Smooth muscle cell of the umbilical artery (primary cell): ENCODE measurements at places on chromosomes 5 and 9. TPM values are rescaled to one million over a fixed set of nuclear protein-coding genes. Genes with fewer than 3 reads are reported as not detected.

Gene NME5
- 2.0 and 2.4 TPM in 2 replicates for total RNA-seq

Gene FST
- total RNA-seq, result 12.9 and 16.6 TPM in 2 replicates

Gene CD14
- 0.55 and 0.59 TPM in 2 replicates for total RNA-seq

Gene PPP3R2
- total RNA-seq, result not detected in 2 replicates

Gene SLC25A51
- total RNA-seq, result 88.5 and 93.8 TPM in 2 replicates

Gene CAMK2A
- total RNA-seq, result 1.6 and 3.3 TPM in 2 replicates

Gene GTF2H2
- total RNA-seq, result 22.0 and 35.7 TPM in 2 replicates
